Inflammatory macrophage treated with lipopolysaccharide for 1 hour (primary cell): ENCODE measurements at places on chromosomes 12 and 14.

GRCh38 chr12:92471551-92471950, 231.2 kb upstream of the PLEKHG7 start:
- DNase-seq, result no peak

GRCh38 chr12:71551529-71551928, 111.9 kb downstream of the LGR5 start:
- DNase-seq, result peak; percentile 8

DNA sequence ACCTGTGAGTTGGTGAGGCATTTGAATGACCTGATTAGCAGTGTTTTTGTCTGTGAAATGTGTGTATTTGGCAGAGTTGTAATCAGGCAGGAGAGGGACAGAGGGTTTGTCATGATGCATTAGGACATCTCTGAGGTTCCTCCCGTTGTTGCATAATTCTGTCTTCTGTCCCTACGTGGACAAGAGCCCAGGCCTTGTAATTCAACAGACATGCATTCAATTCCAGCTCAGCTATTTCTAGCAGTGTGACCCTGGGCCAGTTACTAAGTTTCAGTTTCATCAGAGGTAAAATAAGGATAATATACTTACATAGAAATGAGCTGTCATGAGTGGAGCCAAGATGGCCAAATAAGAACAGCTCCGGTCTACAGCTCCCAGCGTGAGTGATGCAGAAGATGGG, 208.6 kb downstream of the SLC38A4 start:
- no peak for DNase-seq

- no peak for DNase-seq
These were observed 900 bp upstream of the DPF3 start for GRCh38 chr14:72894623-72895378.

GRCh38 chr14:32183151-32184058, 18.4 kb upstream of the RNU6-7 start:
- no peak for DNase-seq

DNA sequence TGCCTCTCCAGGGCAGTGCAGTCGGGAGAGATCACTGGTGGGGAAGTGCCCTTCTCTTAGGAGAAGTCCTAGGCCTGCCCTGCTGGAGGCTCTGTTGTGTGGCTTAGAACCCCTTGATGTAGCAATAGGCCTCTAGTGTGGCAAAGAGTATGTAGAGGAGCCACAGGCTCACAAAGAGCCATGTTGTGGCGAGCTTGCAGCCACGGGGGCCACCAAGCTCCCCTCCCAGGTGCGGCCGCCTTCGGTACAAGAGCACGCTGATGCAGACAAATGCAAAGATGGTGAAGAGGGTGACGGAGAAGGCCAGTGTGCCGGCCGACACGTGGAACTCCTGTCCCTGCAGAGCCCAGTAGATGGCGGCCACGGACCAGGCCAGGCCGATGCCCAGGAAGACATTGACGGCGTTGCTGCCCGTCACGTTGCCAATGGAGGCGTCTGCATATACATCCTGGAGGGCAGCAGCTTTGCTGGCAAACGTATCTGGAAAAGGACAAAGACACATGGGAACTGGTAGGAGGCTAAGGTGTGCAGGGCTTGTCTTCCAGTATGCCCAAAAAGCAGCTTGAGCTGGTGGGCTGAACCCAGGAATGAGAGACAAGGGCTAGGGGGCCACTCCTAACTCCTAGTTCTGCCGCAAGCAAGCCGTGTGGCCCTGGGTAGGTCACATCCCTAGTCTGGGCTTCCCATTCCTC, 142.8 kb downstream of the SLC8A3 start:
- DNase-seq, result no peak

DNA sequence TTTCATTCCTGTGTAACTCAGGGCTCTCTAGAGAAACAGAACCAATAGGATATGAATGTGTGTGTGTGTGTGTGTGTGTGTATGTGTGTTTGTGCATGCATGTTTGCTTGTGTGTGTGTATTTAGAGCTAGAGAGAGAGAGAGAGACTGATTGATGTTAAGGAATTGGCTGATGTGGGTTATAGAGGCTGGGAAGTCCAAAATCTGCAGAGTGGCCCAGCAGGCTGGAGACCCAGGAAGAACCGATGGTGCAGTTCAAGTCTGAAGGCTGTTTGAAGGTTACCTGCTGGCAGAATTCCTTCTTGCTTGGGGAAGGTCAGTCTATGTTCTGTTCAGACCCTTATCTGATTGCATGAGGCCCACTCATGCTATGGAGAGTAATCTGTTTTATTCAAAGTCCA, 64.7 kb downstream of the ADCK1 start:
- no peak for DNase-seq

DNA sequence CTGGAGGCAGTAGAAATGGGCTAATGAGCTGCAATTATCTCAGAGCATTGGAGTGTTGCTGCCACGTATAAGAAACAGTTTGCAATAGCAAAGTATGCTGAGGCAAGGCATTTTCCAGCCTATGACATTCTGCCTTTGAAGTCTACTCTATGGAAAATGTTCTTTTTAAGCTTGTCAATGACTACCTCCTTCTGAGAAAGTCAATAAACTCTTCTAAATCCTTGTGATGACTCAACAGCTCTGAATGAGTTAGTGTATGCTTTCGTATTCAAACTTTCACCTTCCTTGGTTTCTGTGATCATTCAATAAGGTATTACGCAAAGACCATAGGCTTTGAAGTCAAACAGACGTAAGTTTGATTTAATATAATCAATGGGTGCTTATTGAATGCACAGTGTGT, 111.2 kb downstream of the CAPZA3 start:
- DNase-seq, result no peak

GRCh38 chr14:94049625-94050023, 23.5 kb downstream of the OTUB2 start:
- no peak for DNase-seq

- no peak for DNase-seq
These were observed 543.7 kb upstream of the TMEM132C start for GRCh38 chr12:127723251-127723650.

DNA sequence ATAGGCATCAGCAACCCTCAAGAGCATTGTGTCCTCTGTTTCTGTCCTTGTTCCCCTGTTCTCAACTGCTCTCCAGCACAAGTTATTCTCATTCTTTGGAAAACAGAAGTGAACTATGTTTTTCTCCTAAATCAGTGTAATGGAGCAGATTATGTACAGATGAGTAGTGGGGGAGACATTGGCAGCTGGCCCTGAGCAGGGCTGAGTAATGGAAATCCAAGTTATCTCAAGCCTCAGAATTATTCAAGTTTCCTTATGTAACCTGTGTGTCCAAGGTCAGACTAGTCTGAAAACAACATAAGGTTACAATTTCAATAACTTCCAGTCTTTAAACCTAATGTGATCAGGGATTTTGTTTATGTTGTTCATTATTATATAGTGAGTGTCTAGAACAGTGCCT, 116.1 kb upstream of the FUT8 start:
- no peak for DNase-seq

DNA sequence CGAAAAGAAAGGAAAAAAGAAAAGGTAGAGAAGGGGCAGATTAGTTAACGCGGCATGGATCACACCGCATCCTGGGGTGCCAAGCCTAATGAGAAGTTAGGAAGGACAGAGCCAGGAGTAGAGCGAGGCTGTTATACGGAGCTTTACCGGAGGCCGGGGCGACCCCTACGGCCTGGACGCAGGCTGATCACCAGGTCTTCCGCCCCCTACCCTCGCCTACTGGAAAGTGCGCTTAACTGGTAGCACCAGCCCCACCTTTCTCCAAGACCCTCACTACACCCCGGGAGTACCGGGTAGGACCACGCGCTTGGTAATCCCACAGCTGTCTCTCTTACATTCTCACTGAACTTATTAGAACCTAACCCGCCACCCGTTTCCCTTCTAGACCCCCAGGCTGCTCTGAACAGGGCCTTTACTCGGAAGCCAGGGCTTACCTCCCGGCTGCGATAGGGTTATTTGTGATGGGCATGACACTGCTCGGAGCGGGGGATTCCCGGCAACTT, 33.8 kb downstream of the WBP11 start:
- DNase-seq, result no peak

DNA sequence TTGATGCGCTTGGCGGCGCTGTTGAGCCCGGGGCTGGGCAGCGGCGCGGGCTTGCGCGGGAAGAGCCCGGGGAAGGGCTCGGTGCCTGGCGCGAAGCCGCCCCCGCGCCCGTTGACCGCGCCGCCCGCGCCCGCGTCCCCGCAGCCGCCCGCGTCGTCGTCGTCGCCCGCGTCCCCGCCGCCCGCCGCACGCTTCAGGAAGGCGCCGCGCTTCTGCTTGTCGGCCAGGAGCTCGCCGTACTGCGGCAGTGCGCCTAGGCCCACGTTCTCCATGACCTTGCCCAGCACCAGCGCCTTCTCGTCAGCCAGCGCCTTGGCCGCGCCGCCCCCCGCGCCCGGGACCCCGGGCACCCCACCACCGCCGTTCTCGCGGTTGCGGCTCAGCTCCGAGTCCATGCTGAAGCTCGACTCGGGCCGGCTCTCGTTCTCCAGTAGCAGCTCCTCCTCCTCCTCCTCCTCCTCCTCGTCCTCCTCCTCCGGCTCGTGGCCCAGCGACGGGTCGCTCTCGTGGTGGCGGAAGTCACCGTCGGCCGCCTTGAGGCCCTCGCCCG, 97.2 kb downstream of the BCL11B start:
- no peak for DNase-seq
